ENCODE measurements at places on chromosomes 6 and 20. TPM values are rescaled to one million over a fixed set of nuclear protein-coding genes. Genes with fewer than 3 reads are reported as not detected.

DNA sequence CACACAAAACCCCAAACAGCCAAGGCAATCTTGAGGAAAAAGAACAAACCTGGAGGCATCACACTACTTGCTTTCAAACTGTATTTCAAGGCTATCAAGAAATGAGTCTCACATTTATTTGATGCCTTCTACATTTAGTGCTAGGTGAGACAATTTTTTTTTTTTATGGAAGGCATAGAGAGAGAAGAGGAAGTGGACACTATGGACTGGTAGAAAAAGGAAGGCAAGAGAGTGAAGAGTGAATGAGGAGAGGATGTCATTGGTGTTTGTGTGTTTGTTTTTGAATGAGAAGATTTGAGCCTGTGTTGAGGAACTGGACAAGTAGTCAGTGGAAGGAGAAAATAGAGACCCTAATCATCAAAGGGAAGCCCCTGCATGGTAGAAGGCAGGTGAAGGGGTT, 182.0 kb upstream of the JAG1 start:
- H3K36me3 ChIP-seq = no peaks in the 10 kb centered on the region
- H3K27ac ChIP-seq = no peak overlapping the region
- H3K4me3 ChIP-seq = no peak overlapping the region
- no peaks in the 10 kb centered on the region for H3K4me1 ChIP-seq
- no peaks in the 10 kb centered on the region for H3K27me3 ChIP-seq

The CYP21A2 gene
- total RNA-seq = 1.7 TPM

DNA sequence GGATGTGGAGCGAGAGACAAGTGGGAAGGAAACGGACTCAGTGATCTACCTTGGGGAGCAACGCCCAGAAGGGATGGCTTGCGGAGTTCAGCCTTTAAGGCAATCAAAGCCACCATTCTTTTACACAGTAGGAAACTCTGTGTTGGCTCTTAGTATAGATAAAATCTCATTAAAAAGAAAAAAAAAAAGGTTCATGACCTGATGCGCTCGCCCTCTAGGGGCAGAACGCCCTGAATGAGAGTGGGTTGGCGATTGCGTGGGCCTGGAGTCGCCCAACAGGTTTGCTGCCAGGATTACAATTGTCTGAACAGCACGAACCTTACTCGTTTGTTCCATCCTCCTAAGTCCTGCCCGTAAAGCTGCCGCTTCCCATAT, 1.2 kb downstream of the TPD52L1 start:
- H3K27me3 ChIP-seq = no peaks in the 10 kb centered on the region
- peak overlapping the region; percentile 65 for H3K4me3 ChIP-seq
- ATAC-seq = no peak
- H3K36me3 ChIP-seq = no peaks in the 10 kb centered on the region
- peak overlapping the region; percentile 67 for H3K27ac ChIP-seq
- no peaks in the 10 kb centered on the region for H3K4me1 ChIP-seq

DNA sequence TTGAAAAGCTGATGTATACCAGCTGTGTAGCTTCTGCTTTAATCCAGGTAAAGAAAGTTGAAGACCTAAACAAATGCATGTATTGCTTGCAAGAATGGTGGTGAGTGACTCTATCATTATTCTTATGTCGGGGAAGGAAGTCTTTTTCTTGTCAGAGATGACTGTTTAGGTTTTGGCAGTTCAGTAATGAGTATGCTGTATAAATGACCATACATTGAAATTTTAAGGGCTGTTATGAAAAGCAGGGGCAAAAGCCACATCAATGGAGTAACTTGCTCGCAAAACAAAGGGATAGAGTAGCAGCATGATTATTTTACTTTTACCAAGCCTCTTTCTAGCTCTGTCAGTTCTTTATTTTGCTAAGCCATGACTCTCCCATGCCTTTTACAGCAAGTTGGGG, 55.9 kb upstream of the NUP153 start:
- H3K36me3 ChIP-seq = peaks cover 79% of the 10 kb centered on the region
- ATAC-seq = no peak
- H3K4me3 ChIP-seq = no peak overlapping the region
- H3K4me1 ChIP-seq = no peaks in the 10 kb centered on the region
- H3K27me3 ChIP-seq = no peaks in the 10 kb centered on the region
- no peak overlapping the region for H3K27ac ChIP-seq

- no peak for ATAC-seq
- H3K4me3 ChIP-seq = no peak overlapping the region
- no peak overlapping the region for H3K27ac ChIP-seq
- peaks cover 3% of the 10 kb centered on the region for H3K4me1 ChIP-seq
Observed at GRCh38 chr6:87118054-87118453, 23.1 kb upstream of the CGA start.

DNA sequence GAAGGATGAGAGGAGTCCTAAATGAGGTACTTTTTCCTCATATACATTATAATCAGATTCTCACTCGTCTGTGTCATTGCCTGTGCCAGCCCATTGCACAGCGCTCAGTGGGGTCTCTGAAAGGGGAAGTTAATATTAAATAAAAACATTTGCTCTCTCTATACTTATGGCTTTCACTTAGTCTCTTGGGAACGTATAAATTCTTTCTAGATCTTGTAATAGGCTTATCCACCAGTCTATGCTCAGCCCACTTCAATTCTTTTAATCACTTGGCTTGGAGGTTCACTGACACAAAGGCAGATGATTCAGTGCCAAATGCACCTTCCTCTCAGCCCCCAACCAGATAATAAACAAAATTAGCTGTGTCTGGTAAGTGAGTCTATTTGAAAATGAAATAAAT, 164.3 kb upstream of the OGFRL1 start:
- no peak overlapping the region for H3K4me3 ChIP-seq
- no peaks in the 10 kb centered on the region for H3K36me3 ChIP-seq
- H3K27me3 ChIP-seq = no peaks in the 10 kb centered on the region
- no peaks in the 10 kb centered on the region for H3K4me1 ChIP-seq
- ATAC-seq = no peak

The ANKRD66 gene
- 0.15 TPM for total RNA-seq

DNA sequence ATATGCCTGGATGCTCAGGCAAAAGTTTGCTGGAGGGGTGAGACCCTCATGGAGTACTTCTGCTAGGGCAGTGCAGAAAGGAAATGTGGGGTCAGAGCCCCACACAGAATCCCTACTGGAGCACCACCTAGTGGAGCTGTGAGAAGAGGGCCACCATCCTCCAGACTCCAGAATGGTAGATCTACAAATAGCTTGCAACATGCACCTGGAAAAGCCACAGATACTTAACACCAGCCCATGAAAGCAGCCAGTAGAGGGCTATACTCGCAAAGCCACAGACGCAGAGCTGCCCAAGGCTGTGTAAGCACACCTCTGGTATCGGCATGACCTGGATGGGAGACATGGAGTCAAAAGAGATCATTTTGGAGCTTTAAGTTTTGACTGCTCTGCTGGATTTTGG, 60.7 kb upstream of the GJE1 start:
- no peak for ATAC-seq
- H3K4me1 ChIP-seq = no peaks in the 10 kb centered on the region
- H3K36me3 ChIP-seq = no peaks in the 10 kb centered on the region
- H3K27ac ChIP-seq = no peak overlapping the region
- no peaks in the 10 kb centered on the region for H3K27me3 ChIP-seq

DNA sequence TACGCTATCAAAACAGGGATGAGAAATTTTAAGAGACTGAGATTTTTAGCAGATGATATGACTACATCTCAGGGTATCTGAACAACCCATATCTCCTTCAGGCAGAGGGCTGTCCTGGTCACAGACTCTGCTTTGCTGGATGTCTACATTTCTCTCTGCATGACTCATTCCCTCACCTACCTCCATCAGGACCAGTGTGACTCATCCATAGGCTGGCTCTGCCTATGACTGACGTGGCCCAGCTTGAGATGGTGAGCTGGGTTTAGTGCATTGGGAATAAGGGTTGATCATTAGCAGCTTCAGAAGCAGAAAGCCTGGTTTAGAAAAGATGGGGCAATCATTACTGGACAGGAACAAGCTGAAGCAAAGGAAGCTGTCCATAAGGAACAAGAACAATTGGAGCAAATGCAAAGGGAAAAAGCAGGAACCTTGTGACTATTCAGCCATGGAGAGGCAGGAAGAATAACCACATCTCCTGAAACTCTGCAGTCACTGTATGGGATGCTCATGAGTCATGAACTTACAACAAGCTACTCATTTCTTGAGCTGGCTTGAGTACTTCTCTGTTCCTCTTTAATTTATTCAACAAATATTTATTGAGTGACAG, 86.4 kb upstream of the CBLN4 start:
- no peak overlapping the region for H3K27ac ChIP-seq
- H3K27me3 ChIP-seq = no peaks in the 10 kb centered on the region
- ATAC-seq = no peak
- H3K36me3 ChIP-seq = no peaks in the 10 kb centered on the region

GRCh38 chr20:60680554-60680953, 571.5 kb upstream of the CDH4 start:
- H3K4me1 ChIP-seq = no peaks in the 10 kb centered on the region
- H3K36me3 ChIP-seq = no peaks in the 10 kb centered on the region
- H3K27ac ChIP-seq = no peak overlapping the region
- H3K27me3 ChIP-seq = peaks cover 4% of the 10 kb centered on the region
- no peak for ATAC-seq

GRCh38 chr6:163338671-163339405, 75.7 kb upstream of the QKI start:
- H3K4me3 ChIP-seq = no peak overlapping the region
- ATAC-seq = peak; percentile 24
- no peaks in the 10 kb centered on the region for H3K27me3 ChIP-seq
- H3K4me1 ChIP-seq = no peaks in the 10 kb centered on the region
- H3K36me3 ChIP-seq = no peaks in the 10 kb centered on the region

The ZKSCAN4 gene
- total RNA-seq = 5.8 TPM

The RGS17 gene
- 0.19 TPM for total RNA-seq

DNA sequence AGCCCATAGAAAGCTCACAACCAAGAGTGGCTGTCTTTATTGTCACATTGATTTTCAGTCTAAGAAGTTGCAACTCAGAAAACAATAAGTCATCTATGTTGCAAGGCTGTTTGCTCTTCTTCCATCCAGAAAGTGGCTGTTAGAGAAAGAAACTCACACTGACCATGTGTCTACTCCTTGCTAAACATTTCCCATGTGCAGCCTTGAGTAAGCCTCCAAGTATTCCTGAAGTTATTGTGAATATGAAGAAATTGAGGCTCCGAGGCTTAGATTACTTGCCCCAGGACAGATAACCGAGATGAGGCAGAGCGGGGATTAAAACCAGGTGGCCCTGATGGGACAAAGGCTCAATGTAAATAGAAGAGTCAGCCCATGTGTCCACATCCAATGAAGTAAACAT, 105.0 kb downstream of the SPTLC3 start:
- no peaks in the 10 kb centered on the region for H3K27me3 ChIP-seq
- no peak overlapping the region for H3K27ac ChIP-seq
- H3K36me3 ChIP-seq = peaks cover 21% of the 10 kb centered on the region
- no peak overlapping the region for H3K4me3 ChIP-seq
- ATAC-seq = no peak

DNA sequence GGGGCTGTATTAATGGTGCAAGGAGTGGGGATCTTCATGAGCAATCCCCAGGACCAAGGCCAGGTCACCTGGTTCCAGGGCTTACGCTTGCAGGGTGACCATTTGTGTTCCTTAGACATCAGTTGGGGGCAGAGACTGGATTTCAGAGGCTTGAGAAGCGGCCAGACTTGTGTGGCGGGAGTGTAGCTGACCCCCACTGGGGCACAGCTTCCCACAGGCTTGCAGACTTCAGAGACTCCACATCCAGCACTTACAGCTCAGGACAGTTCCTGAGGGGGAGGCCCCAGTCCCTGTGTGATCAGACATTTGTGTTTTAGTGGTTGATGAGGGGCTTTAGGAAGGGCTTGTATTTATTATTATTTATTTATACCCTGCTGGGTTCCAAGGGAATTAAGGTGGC, 15.3 kb downstream of the TJAP1 start:
- H3K36me3 ChIP-seq = peaks cover 3% of the 10 kb centered on the region
- H3K27me3 ChIP-seq = no peaks in the 10 kb centered on the region
- no peak overlapping the region for H3K4me3 ChIP-seq

DNA sequence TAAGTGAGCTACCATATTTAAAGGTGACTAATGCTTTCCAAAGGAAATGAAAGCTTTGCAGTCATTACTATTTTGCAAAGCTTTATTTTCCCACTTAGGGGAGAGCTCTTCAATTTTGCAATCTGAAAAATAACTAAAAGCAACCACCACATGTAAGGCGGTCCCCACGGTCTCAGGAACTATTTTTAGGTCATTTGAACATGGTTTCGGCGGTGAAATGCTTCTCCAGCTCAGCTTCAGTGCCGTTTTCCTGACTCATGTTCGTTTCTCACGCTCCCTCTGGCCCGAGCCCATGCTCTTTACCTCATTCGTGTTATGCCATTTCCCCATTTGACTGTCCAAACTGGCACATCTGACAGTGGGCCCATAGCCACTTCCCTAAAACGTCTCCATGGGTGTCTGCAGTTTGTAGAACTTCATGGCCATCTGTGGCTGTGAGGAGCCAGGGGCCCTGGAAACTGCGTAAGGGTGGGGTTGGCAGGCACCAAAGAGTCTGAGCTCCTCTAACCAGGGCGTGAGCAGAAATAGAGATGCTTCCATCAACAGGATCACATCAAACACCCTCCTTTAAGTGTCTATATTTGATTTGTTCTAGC, 46.5 kb downstream of the ADTRP start:
- no peak overlapping the region for H3K4me3 ChIP-seq
- ATAC-seq = peak; percentile 83
- H3K27ac ChIP-seq = peak overlapping the region; percentile 20
- H3K36me3 ChIP-seq = no peaks in the 10 kb centered on the region
- H3K4me1 ChIP-seq = peaks cover 9% of the 10 kb centered on the region

DNA sequence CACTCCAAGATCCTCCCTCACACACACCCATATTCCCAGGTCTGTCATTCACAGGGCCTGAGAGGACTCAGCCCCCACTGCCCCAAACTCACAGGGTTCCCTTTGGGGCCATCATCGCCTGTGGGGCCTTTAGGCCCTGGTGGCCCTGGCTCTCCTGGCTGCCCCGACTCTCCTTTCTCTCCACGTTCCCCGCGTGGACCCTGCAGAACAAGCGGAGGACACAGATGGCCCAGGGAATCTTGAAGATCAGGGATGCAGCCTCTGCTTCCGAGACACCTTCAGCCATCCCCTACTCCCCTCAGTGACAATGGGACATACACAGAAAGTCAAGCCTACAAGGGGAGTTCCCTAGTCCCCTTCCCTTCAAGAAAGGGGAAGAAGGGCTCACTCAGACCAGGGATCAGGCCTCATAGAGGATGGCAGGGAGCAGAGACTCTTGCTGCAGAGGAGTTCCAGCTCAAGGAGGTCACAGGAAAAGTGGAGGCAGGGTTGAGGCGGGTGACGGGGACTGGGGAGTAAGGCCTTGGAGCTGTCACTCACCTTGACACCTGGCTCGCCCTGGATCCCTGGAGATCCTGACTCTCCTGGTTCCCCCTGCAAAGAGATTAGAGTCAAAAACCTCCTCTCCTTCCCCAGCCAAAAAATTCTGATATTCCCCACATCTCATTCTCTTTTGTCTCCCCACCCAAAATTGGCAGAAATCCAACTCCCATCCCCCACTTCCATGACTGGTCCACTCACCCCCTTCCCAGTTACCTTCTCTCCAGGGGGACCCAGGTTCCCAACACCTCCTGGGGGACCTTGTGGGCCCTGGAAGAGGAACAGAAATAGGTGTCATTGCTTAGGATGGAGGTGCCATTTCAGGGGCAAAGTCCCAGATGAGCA, 22.7 kb downstream of the COL11A2 start:
- no peak overlapping the region for H3K4me3 ChIP-seq
- ATAC-seq = no peak
- H3K27me3 ChIP-seq = no peaks in the 10 kb centered on the region

The PSORS1C1 gene
- 0.12 TPM for total RNA-seq

GRCh38 chr20:40254023-40254772, 434.8 kb downstream of the MAFB start:
- no peaks in the 10 kb centered on the region for H3K4me1 ChIP-seq
- H3K36me3 ChIP-seq = no peaks in the 10 kb centered on the region
- H3K27me3 ChIP-seq = no peaks in the 10 kb centered on the region
- ATAC-seq = no peak

GRCh38 chr6:26401389-26401986, 587 bp upstream of the BTN3A1 start:
- no peaks in the 10 kb centered on the region for H3K36me3 ChIP-seq
- ATAC-seq = no peak
- H3K27me3 ChIP-seq = no peaks in the 10 kb centered on the region
- H3K4me3 ChIP-seq = peak overlapping the region; percentile 54
- H3K27ac ChIP-seq = peak overlapping the region; percentile 86
- H3K4me1 ChIP-seq = peaks cover 37% of the 10 kb centered on the region

Data from gastroesophageal sphincter (tissue), 4 donors.